ENCODE measurements at places on chromosomes 1 and 21. TPM values are rescaled to one million over a fixed set of nuclear protein-coding genes. Genes with fewer than 3 reads are reported as not detected.

- no peak for DNase-seq
- no peak overlapping the region for H3K4me3 ChIP-seq
- H3K4me1 ChIP-seq, result no peaks in the 10 kb centered on the region
- H3K27me3 ChIP-seq, result no peaks in the 10 kb centered on the region
Measured at GRCh38 chr1:2945821-2946231, 75.4 kb upstream of the ACTRT2 start.

- peaks cover 2% of the 10 kb centered on the region for H3K27me3 ChIP-seq
- DNase-seq, result no peak
- H3K27ac ChIP-seq, result no peak overlapping the region
Measured at GRCh38 chr1:23796466-23797271, 3.9 kb downstream of the GALE start.

DNA sequence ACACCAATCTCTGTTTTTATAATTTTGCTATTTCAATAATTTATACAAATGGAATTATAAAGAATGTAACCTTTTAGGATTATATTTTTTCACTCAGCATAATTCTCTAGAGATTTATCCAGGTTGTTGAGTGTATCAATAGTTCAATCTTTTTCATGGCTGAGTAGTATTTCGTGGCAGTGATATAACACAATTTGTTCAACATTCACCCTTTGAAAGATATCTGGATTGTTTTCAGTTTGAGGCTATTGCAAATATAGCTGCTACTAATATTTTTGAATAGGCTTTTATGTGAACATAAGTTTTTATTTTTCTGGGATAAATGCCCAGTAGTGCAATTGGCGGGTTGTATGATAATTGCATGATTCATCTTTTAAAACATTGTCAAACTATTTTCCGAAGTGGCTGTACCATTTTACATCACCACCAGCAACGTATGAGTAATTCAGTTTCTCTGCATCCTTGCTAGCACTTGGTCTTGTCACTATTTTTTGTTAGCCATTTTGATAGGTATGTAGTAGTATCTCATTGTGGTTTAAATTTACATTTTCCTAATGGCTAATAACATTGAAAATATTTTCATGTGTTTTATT, 55.6 kb upstream of the ABCD3 start:
- H3K4me3 ChIP-seq, result no peak overlapping the region
- no peak for DNase-seq
- peaks cover 11% of the 10 kb centered on the region for H3K27me3 ChIP-seq
- H3K36me3 ChIP-seq, result no peaks in the 10 kb centered on the region
- H3K27ac ChIP-seq, result no peak overlapping the region

GRCh38 chr1:13682444-13682843, 17.5 kb upstream of the PRDM2 start:
- peaks cover 19% of the 10 kb centered on the region for H3K27me3 ChIP-seq
- no peak for DNase-seq
- H3K36me3 ChIP-seq, result no peaks in the 10 kb centered on the region

GRCh38 chr1:14742181-14742980, 143.9 kb downstream of the KAZN start:
- H3K27ac ChIP-seq, result no peak overlapping the region
- H3K27me3 ChIP-seq, result peaks cover 10% of the 10 kb centered on the region
- no peak for DNase-seq
- H3K36me3 ChIP-seq, result peaks cover 3% of the 10 kb centered on the region

- no peak overlapping the region for H3K27ac ChIP-seq
- H3K4me3 ChIP-seq, result peak overlapping the region; percentile 80
- H3K27me3 ChIP-seq, result peaks cover 3% of the 10 kb centered on the region
Measured at GRCh38 chr21:33402001-33402979, 923 bp upstream of the IFNGR2 start.

DNA sequence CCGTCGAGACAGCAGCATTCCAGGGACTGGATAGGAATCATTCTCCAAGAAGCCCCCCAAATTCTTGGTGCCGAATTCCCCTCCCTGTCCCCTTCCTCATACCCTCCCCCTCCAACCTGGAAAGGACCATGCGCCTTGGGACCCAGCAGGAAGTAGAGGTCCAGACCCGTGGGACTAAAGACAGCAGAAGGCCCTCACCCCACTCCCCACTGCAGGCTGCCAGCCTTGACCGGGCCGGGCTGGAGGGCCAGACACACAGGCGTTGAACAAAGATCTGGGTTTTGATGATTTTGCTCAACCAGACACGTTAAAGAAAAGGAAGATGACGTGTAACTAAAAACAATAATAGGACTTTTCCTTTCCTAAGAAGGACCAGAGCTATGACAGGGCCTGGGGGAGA, 286.5 kb downstream of the NPHP4 start:
- H3K27ac ChIP-seq, result no peak overlapping the region
- H3K36me3 ChIP-seq, result no peaks in the 10 kb centered on the region
- H3K4me1 ChIP-seq, result no peaks in the 10 kb centered on the region
- no peak overlapping the region for H3K4me3 ChIP-seq
- no peaks in the 10 kb centered on the region for H3K27me3 ChIP-seq

GRCh38 chr1:79667848-79668696, 661.5 kb upstream of the ADGRL4 start:
- H3K36me3 ChIP-seq, result peaks cover 6% of the 10 kb centered on the region
- no peaks in the 10 kb centered on the region for H3K27me3 ChIP-seq
- DNase-seq, result no peak
- peaks cover 11% of the 10 kb centered on the region for H3K4me1 ChIP-seq
- H3K4me3 ChIP-seq, result no peak overlapping the region

DNA sequence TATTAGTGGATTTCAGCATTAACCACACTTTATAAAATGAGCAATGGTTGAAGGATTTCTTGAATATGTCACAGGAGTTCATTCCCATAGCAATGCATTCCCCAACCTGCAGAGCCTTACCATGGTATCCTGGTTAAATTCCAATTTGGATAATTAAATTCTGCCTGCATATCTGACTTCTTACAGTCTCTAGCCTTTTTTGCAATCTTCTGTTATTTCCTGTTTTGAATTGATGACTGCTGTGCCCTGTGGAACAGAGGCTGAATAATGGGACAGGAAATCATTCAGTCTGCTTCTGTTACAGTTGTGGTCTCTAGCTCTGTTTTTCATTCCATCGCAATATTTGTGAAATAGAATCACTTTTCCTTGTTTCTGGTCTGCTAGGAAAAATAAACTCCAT, 1823.9 kb downstream of the PLA2G4A start:
- H3K4me1 ChIP-seq, result peaks cover 4% of the 10 kb centered on the region
- H3K4me3 ChIP-seq, result no peak overlapping the region
- no peaks in the 10 kb centered on the region for H3K36me3 ChIP-seq
- H3K27me3 ChIP-seq, result no peaks in the 10 kb centered on the region
- H3K27ac ChIP-seq, result no peak overlapping the region

- H3K36me3 ChIP-seq, result no peaks in the 10 kb centered on the region
- no peak overlapping the region for H3K4me3 ChIP-seq
- DNase-seq, result no peak
- no peaks in the 10 kb centered on the region for H3K4me1 ChIP-seq
- H3K27ac ChIP-seq, result no peak overlapping the region
Measured at GRCh38 chr1:84379138-84379916, 19.0 kb upstream of the DNASE2B start.

GRCh38 chr1:197725044-197725443, 50.2 kb downstream of the DENND1B start:
- H3K27me3 ChIP-seq, result peaks cover 4% of the 10 kb centered on the region
- no peak for DNase-seq
- peaks cover 23% of the 10 kb centered on the region for H3K36me3 ChIP-seq
- no peaks in the 10 kb centered on the region for H3K4me1 ChIP-seq
- no peak overlapping the region for H3K4me3 ChIP-seq

GRCh38 chr1:110608247-110608646, 2.1 kb upstream of the KCNA2 start:
- peak overlapping the region; percentile 81 for H3K4me3 ChIP-seq
- no peaks in the 10 kb centered on the region for H3K36me3 ChIP-seq
- peaks cover 13% of the 10 kb centered on the region for H3K4me1 ChIP-seq

- H3K4me1 ChIP-seq, result no peaks in the 10 kb centered on the region
- peaks cover 2% of the 10 kb centered on the region for H3K27me3 ChIP-seq
- H3K36me3 ChIP-seq, result peaks cover 10% of the 10 kb centered on the region
- H3K4me3 ChIP-seq, result no peak overlapping the region
- no peak for DNase-seq
Measured at GRCh38 chr1:239947801-239948200, 143.9 kb upstream of the FMN2 start.

DNA sequence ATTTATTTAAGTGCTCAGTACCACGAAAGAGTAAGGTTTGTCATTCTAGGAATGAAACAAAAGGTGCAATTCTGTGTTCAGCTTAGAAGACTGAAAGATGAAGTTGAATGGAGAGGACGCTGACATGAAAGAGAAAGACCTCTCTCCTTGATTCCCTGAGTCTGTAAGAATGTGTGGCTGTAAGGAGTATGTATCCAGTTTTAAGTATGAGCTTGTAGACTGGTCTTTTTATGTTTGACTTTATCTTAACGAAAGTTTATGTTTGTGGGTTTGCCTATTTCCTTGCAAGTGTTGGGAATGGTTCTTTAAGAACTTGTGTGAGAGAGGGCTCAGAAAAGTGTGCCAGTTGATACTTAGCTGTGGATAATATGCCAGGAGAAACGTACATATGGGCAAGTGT, 1.4 kb downstream of the CHD1L start:
- H3K4me3 ChIP-seq, result peak overlapping the region; percentile 99

DNA sequence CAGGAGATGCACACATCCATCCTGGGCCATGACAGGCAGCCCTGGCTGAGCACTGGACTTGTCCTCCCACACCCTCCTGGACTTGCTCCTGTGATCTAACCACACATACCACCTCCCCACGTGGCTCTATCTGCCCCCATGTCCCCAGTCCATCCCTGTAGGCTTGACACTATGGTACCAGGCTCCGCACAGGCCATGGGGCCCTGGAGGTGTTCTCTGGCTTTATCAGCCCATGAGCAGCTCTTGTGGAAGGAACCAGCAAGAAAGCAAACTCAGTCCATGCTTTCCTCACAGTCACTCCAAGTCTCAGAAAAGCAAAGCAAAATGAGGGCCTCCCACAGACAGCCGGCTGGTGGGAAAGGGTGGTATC, 61.6 kb downstream of the CD46 start:
- DNase-seq, result no peak
- H3K4me1 ChIP-seq, result no peaks in the 10 kb centered on the region
- H3K27ac ChIP-seq, result peak overlapping the region; percentile 43
- no peaks in the 10 kb centered on the region for H3K27me3 ChIP-seq
- H3K36me3 ChIP-seq, result peaks cover 4% of the 10 kb centered on the region

GRCh38 chr1:165444897-165445370, at the start of gene RXRG:
RXRG (minus strand) TSS chr1:165445126; CDS start chr1:165444893, 233 bp downstream.
- no peak within 1 kb of the TSS for H3K27ac ChIP-seq
- H3K36me3 ChIP-seq, result no peaks in the 10 kb centered on the region
- H3K4me3 ChIP-seq, result no peak within 1 kb of the TSS
- H3K4me1 ChIP-seq, result peaks cover 5% of the 10 kb centered on the region
- H3K27me3 ChIP-seq, result peaks cover 9% of the 10 kb centered on the region
- DNase-seq, result peak; percentile 50

- H3K4me3 ChIP-seq, result no peak overlapping the region
- H3K27me3 ChIP-seq, result no peaks in the 10 kb centered on the region
- DNase-seq, result no peak
- H3K36me3 ChIP-seq, result no peaks in the 10 kb centered on the region
- H3K27ac ChIP-seq, result no peak overlapping the region
Measured at GRCh38 chr1:99565606-99566289, 80.2 kb upstream of the PALMD start.

DNA sequence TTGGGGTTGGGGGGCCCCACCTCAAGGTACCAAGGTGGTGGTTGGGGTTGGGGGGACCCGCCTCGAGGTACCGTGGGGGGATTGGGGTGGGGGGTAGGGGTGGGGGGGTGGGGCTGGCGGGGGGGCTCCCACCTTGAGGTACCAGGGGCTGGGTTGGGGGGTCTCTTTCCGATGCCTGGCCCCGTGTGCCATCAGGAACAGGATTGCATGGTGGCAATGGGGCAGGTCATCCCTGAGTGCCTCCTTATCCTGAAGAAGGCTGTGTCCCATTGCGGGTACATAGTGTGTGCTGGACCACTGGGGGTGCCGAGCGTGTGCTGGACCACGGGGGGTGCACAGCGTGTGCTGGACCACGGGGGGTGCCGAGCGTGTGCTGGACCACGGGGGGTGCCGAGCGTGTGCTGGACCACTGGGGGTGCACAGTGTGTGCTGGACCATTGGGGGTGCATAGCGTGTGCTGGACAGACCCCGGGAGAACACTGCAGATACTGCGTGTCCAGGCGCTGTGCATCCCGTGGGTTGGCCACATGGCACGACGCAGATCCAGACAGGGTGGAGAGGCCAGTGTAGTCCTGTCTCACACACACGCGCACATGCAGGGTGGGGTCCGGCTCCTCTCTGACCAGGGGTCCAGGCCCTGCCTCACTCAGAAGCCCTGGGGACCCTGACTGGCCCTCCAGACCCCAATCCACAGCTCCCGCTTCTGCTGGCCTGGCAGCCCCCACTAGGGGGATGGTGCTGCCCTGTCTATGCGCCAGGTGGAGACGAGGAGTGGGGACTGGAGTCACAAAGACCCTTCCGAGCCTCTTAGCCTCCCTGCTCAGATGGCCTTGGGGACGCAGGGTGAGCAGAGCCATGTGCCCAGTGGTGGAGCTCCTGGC, 4.2 kb downstream of the SCNN1D start:
- H3K4me3 ChIP-seq, result no peak overlapping the region
- no peaks in the 10 kb centered on the region for H3K4me1 ChIP-seq
- no peak for DNase-seq
- no peak overlapping the region for H3K27ac ChIP-seq
- no peaks in the 10 kb centered on the region for H3K36me3 ChIP-seq
- no peaks in the 10 kb centered on the region for H3K27me3 ChIP-seq

DNA sequence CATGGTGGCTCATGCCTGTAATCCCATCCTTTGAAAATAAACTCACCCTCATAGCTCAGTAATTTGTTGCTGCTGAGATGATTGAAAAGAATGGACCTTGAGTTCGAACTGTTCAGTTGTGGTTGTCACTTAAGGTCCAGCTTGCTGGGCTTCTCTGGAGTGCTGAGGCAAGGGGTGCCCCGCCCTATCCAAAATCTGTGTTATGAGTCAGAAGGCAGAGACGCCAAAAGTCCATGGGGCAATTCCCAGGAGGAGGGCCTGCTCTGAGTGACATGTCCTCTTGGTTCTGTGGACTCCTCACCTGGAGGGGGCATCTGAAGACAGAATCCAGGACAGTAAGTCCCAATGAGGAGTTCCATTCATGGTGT, 64.8 kb downstream of the MYOM3 start:
- H3K4me3 ChIP-seq, result no peak overlapping the region
- no peak overlapping the region for H3K27ac ChIP-seq
- DNase-seq, result no peak
- no peaks in the 10 kb centered on the region for H3K36me3 ChIP-seq
- H3K27me3 ChIP-seq, result no peaks in the 10 kb centered on the region

GRCh38 chr1:182601416-182601786, 2.8 kb downstream of the RGS16 start:
- no peak overlapping the region for H3K27ac ChIP-seq
- no peaks in the 10 kb centered on the region for H3K27me3 ChIP-seq
- no peaks in the 10 kb centered on the region for H3K36me3 ChIP-seq
- H3K4me1 ChIP-seq, result peaks cover 12% of the 10 kb centered on the region

Gene CHI3L1
- total RNA-seq, result not detected

Gene LRRC71
- total RNA-seq, result not detected

Gene DPT
- not detected for total RNA-seq

Gene LDLRAD1
- not detected for total RNA-seq

Gene LCE2B
- not detected for total RNA-seq

Gene RGS4
- 0.84 TPM for total RNA-seq

Gene WNT3A
- not detected for total RNA-seq

Gene KLHDC8A
- total RNA-seq, result 46.7 TPM

Gene PLEKHN1
- total RNA-seq, result not detected

Gene CCDC185
- total RNA-seq, result not detected

Gene SH3BGR
- 2.3 TPM for total RNA-seq

Gene OLIG2
- total RNA-seq, result 5.4 TPM
